ENCODE measurements at places on chromosomes 3 and 15. TPM values are rescaled to one million over a fixed set of nuclear protein-coding genes. Genes with fewer than 3 reads are reported as not detected.

Gene RPL39L
- 9.3 TPM for total RNA-seq

Gene SIDT1
- not detected for total RNA-seq

Gene HTR3E
- total RNA-seq = not detected

Gene GUCA1C
- not detected for total RNA-seq

Gene BLM
- total RNA-seq = 0.64 TPM

Gene SATB1
- 13.9 TPM for total RNA-seq

Gene MESP2
- 1.3 TPM for total RNA-seq

Gene RBP2
- not detected for total RNA-seq
